NCI-H2171 (cell line): ENCODE measurements at places on chromosomes 4 and X.

- DNase-seq: no peak
Observed at GRCh38 chrX:69130439-69130838, 34.8 kb downstream of the PJA1 start.

DNA sequence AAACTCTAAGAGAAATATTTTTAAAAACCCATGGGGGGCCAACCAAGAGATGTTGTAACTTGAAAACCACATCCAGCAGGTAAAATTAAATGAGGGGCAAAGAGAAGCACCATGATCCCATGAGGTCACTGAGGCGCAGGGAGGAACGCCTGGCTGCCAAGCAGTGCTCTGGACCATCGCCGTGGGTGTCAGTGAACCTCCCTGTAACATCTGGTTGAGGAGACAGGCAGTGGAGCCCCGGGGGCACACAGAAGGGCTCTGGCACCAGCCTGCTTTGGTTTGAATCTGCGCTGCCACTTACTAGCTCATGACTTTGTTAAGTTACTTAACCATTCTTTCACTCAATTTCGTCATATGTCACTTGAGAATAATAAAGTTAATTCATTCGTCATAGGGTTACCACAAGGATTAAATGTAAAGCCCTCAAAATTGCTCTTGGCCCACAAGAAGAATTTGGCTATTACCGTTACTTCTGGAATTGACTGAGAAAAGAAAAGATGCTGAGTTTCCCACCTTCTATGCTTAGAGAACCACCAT is 41.6 kb upstream of the SLC25A4 start:
- no peak for DNase-seq

DNA sequence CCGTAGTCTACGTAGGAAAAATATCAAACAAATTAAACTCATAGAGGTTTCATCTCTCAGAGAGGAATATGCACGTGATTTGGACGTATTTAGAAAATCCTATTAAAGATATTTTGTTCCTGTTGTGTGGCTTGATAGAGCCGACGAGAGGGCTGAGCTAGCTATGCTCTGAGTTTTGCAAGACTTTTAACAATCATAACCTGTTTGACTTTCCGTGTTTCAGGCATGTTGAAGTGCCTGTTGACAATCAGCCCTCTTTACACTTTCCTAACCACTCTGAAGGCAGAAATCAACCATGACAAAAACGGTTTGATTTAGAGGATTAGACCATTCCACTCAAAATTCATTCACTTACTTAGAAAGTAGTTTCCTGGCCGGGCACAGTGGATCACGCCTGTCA is 297.3 kb downstream of the ASMT start:
- DNase-seq: no peak

- DNase-seq: no peak
Observed at GRCh38 chrX:121114691-121115090, 67.3 kb downstream of the GLUD2 start.

GRCh38 chrX:133796282-133796681 is 189.1 kb downstream of the GPC3 start:
- no peak for DNase-seq

GRCh38 chr4:186936496-186937375 is 213.1 kb upstream of the FAT1 start:
- DNase-seq: no peak

DNA sequence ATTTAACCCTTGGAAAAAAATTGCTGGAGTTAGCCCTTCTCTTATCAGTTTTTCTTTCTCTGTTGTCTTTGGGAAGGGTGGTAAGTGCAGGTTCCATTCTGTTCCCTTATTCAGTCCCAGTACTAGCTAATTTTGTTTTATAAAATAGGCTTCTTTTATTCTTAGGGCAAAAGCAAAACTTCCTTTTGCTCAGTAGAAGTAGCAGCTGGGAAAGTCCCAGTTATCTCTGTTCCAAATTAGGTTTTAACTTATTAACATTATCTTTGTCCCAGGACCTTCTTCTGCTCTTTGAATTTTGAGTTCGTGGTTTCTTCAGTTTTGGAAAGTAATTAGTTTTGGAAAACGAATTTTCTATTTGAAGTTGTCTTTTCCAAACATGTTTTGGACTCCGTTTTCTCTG is 61.1 kb downstream of the BANK1 start:
- DNase-seq: no peak

DNA sequence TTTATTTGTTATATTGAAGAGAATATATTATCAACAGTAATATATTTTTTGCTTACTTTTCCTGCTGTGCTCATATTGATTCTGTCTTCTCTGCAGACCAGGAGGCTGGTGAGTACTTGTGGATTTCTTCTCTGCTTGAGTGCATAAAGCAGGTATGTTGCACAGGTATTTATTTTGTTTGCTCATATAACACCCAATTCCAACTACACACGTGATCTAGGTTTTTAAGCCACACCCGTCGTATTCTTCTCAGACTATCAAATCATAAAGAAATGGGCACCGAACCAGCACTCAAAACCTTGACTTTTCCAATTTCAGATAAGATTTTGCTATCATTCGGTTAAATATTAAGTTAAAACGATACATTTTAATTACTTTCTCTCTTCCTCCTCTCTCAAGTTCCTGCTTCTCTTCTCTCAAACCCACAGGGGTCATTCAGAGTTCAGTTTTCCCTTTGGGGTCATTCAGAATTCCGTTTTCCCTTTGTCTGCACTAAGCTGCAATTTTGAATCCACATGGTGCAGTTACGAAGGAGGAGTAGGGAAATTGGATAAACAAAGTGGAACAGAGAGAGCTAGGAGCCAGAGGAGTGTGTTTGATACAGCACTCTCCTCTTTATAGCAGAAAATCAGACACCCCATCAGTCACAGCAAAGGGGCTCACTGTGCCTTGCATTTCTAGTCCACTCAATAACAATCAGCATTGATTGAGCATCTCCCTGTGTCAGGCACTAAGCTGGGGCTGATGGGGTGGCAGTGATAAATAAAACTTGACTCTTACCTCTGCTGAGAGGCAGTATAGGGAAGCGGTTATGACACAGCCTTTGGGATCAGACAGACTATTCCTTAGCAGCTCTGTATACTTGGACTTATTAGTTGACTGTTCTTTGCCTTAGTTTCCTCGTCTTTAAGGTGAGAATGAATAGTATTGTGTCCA is at the start of gene ADH1C:
Gene ADH1C (minus strand): TSS at position 145 of the 936 bp plus-strand sequence. CDS start 71 bp downstream, at position 74.
- no peak for DNase-seq

DNA sequence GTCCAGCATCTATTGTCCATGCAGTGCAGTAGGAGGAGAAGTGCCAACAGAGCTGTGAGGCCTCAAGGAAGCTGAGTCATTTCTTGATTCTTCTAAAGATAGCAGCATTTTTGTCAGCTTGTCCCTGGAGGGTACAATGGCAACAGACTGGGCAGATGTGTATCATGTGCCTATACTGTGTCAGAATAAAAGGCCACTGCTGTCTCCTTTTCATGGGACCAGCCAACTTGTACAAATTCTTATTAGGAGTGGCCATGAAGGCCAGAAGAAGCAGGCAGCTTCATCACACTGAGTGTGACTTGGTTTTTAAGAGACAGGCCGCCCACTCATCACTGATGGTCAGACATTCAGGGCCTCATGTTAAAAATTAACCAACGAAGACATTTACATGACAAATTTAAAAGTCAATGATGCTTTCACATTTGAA is 185.0 kb upstream of the FAM241A start:
- DNase-seq: no peak

DNA sequence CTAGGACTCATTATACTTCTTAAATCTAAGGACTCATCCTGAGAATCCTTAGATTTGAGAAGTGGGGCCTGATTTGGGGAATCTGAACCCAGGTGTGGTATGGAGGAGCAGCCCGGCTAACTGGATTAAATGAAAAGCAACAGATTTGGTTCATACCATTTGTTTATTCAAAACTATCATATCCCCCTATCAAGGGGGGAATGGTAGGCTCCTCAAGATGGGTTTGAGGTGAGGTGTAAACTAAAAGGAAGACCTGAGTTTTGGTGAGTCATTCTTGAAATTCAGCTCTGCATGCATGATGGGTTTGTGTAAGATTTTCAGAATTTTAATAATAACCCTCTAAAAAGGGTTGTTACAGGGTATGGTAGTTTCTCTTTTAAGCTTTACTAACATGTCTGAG is 53.4 kb downstream of the CASP6 start:
- DNase-seq: no peak

- DNase-seq: no peak
Observed at GRCh38 chr4:26992657-26993361, 132.2 kb downstream of the STIM2 start.

DNA sequence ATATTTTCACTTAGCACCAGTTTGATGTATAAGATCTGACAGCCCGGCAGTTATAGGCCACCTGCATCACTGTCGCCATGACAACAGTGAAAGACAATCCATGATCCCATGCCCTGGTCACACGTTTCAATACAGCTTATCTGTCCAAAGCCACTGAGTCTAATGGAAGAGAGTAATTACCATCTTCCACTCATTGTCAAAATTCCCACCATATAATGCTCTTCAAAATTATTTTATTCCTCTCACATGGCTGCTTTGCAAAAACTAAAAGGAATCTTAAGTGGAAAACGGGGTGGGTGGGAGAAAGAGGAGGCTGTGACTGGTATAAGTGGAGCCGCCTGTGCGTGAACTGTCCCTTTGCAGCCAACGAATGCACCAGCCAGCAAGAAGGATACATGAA is 44.2 kb downstream of the MAML3 start:
- no peak for DNase-seq

GRCh38 chrX:8090482-8090881 is 80.6 kb downstream of the VCX2 start:
- no peak for DNase-seq

GRCh38 chr4:83686166-83686565 is 150.3 kb downstream of the GPAT3 start:
- no peak for DNase-seq

GRCh38 chr4:91127831-91128230 is 1000.6 kb downstream of the CCSER1 start:
- no peak for DNase-seq

- DNase-seq: no peak
Observed at GRCh38 chr4:40212674-40213527, 16.1 kb downstream of the RHOH start.
